ENCODE measurements at places on chromosomes 5 and 9.

GRCh38 chr5:107413754-107414153 lies 257.0 kb downstream of the EFNA5 start:
- DNase-seq: no peak

DNA sequence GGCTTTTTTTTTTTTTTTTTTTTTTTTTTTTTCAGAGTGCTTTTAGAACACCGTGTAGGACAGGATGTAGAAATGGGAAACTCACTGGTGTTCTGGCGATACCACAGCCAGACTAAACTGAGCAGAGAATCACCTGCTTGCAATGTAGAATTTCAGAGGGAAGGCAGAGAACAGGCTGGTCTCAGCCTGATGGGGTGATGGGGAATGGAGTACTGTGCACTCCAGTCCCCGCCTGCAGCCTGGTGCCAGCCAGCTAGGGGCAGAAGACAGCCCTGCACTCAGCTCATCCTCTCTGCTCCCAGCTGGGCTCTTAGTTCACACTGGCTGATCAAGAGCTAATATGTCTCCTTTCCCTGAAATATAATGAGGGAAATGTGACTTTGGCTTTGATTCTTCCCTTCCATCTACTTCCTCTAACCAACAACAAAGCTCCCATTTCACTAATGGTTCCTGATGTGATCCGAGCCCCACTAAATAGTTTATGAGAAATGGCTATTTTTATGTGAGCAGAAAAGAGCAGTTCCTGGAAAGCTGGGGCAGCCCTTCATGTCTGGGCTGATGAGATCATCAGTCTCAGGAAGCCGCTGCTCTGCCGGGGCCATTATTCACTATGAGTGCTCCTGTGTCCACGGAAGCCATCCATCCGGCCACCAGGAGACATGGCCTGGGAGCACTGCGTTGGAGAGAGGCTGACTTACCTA lies 209.7 kb downstream of the GADD45G start:
- DNase-seq: no peak

GRCh38 chr9:117258184-117258866 lies 156.5 kb downstream of the ASTN2 start:
- no peak for DNase-seq

GRCh38 chr9:4475301-4475700 lies 15.0 kb upstream of the SLC1A1 start:
- no peak for DNase-seq

GRCh38 chr5:17748941-17749340 lies 114.7 kb downstream of the TAF11L14 start:
- no peak for DNase-seq

DNA sequence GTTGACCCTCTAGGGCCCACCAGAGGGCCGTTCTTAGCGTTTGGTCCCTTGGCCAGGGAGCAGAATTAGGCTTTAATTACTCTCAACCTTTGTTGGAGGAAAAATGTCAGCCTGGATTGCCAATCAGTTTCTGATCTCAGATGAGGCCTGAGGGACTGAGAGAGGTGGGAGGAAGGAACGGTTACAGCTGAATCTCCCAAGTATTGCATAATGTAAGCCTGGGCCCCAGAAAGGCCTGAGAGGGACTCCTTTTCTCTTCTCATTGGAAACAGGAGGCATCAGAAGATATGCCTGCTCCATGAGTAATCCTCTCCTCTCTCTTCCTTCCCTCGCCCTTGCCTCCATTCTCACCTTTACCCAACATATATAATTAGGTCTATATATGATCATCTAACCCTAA lies 105.7 kb downstream of the INSYN2B start:
- no peak for DNase-seq

GRCh38 chr5:147621016-147621415 lies 111.1 kb upstream of the DPYSL3 start:
- no peak for DNase-seq

DNA sequence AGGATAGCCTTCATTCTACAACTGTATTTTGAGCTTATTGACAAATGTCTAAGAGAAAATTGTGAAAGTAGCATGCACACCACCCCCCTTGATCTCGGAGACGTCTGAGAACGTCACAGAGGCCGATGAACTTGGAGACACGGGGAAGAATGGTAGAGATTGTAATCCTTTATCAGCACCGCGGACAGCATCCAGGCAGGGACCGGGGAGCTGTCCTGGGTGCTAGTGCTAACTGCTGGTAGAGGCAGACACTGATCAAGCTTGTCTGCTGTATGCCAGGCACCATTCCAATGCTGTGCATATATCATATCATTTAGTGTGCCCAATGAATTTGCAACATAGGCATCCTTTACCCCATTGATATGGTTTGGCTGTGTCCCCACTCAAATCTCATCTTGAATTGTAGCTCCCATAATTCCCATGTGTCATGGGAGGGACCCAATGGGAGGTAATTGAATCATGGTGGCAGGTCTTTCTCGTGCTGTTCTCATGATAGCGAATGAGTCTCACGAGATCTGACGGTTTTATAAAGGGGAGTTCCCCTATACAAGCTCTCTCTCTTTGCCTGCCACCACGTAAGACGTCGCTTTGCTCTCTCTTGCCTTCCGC lies 98.8 kb downstream of the LHX2 start:
- peak; percentile 66 for DNase-seq

DNA sequence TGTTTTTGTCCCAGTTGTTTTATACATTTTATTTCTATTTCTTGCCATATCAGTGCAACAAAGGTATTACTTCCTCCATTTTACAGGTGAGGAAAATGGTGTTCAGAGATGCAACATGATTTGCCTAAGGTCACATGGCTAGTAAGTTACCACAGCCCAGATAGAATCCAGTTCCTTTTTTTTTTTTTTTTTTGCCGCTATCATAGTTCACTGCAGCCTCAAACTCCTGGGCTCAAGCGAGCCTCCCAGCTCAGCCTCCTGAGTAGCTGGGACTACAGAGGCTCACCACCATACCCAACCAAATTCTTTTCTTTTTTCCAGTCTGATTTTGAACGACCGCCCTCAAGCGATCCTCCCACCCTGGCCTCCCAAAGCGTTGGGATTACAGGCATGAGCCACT lies 480 bp upstream of the CCDC69 start:
- DNase-seq: no peak

- no peak for DNase-seq
These were observed 2.1 kb downstream of the GPR150 start for GRCh38 chr5:95621839-95622629.

DNA sequence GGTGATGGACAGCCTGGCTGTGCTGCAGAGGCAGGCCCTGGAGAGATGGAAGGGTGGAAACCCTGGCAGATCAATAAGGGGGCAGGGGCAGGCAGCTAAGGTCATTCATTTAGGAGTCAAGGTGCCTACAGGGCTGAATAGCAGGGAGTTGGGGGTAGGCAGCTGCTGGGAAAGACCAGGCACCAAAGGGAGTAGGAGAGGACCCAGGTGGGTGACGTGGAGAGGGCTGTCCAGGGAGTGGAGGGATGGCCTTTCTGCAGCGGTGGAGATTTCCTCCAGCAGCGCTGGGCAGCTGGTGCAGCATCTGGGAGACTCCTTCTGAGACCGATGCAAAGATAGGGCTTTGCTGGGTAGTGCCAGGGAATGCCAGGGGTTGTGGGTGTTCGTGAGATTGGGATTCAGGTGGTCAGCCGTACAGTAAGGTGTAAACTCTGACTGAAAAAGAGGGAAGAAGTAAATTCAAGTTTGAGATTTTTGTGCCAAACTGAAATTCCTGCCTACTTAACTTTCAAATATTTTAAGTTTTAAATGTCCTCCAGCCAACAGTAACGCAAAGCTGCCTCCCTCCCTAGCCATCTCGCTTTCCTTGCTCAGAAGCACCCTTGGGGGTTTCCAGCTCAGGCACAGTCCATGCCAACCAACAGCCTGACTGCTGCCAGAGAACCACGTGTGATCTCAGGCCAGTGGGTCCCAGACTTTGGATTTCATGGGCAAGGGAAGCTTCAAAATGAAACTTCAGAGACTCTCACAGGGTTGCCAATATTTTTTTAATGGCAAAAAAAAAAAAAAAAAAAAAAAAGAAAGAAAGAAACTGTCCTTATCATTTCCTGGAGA lies 18.6 kb upstream of the ANGPTL2 start:
- no peak for DNase-seq

GRCh38 chr9:5557606-5558587 lies 47.6 kb downstream of the PDCD1LG2 start:
- no peak for DNase-seq

- DNase-seq: no peak
These were observed 3.2 kb upstream of the FUBP3 start for GRCh38 chr9:130576176-130576575.

- peak; percentile 59 for DNase-seq
These were observed at the start of gene LHFPL2 for GRCh38 chr5:78648359-78649210. Gene LHFPL2 (minus strand): TSS chr5:78648772. CDS start chr5:78510213, 138,559 bp downstream.

DNA sequence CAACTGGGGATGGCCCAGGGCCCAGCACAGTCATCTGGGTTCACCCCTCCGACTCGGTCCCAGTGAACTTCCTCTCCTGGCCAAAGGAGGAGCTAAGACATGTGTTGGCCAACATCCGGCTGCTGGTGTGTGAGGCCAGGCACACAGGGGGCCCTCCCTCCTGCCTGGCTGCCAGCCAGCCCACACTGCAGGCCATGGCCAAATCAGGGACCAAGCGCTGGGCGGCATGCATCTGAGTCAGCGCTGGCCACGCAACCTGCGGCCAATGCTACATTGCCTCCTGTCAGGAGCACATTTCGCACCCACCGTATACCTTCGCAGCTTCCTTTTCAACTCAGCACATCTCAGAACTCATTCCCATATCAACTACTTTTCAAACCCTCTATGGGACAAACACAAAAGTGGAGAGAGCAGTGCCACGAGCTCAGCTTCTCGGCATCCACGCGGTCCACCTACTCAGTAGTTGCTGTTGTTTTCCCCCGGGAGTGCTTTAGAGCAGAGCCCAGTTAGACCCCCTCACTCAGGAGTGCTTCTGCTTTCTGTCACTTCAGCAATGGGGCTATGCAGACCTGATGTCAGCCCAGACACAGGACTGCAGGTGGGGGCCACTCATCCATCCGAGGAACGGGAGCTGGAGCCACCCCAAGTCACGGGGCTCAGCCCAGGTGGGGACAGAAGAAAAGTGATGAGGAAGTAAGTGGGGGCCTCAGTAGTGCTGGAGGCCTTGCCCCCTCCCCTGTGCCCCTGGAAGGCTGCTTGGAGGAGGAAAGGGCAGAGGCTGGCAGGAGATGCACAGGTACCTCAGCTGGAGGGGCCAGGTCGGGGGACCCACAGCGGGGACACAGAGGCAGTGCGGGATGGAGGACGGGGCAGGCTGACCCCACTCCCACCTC lies 13.9 kb downstream of the NINJ1 start:
- DNase-seq: peak; percentile 85

DNA sequence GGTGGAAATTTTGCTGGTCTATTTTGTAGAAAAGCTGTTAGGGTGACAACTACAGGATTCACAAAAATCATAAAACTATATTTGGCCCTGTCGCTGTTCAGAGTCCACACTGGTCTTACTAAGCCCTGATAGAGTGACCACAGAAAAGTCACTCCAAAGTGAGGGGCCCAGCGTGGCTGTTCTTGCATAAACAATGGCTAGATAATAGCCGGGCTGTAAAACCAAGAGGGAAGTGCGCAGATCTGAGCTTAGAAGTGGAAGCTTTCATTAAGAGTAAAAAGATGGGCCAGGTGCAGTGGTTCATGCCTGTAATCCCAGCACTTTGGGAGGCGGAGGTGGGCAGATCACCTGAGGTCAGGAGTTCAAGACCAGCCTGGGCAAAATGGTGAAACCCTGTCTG lies 15.5 kb upstream of the CTSL start:
- no peak for DNase-seq

DNA sequence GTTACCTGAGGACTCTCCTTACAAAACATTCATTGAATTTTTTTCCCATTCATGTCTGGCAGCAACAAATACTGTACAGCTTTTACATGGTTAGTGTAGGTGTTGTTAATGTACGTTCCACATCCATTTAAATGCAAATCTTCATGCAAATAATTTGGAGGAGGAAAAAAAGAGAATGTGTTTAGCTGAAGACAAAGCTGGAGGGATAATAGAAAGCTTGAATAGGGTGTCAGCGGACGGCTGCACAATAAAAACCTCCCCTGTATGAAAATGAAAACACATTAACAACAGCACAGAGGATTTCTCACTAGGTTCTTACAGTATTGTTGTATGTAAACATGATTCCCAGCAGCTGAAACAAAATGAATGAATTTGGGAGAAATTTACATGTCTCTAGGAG lies 231.5 kb downstream of the ZNF608 start:
- DNase-seq: no peak

GRCh38 chr5:41670854-41671479 lies 160.6 kb upstream of the PLCXD3 start:
- no peak for DNase-seq

GRCh38 chr9:127941062-127941960 lies 3.7 kb upstream of the DPM2 start:
- DNase-seq: no peak

- no peak for DNase-seq
These were observed 161.2 kb upstream of the PITX1 start for GRCh38 chr5:135195270-135195608.

DNA sequence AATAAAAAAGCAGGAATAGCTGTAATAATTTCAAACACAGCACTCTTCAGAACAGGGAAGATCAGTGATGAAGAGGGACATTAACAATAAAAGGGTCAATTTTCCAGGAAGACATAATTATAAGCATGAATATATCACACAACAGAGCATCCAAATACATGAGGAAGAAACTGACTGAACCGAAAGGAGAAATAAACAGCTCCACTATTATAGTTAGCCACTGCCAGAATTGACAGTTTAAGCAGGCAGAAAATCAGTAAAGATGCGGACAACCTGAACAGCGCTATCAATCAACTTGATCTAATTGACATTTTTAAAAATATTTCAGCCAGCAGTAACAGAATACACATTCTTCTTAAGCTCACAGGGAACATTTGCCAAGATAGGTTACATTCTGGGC lies 89.1 kb downstream of the MED10 start:
- no peak for DNase-seq

DNA sequence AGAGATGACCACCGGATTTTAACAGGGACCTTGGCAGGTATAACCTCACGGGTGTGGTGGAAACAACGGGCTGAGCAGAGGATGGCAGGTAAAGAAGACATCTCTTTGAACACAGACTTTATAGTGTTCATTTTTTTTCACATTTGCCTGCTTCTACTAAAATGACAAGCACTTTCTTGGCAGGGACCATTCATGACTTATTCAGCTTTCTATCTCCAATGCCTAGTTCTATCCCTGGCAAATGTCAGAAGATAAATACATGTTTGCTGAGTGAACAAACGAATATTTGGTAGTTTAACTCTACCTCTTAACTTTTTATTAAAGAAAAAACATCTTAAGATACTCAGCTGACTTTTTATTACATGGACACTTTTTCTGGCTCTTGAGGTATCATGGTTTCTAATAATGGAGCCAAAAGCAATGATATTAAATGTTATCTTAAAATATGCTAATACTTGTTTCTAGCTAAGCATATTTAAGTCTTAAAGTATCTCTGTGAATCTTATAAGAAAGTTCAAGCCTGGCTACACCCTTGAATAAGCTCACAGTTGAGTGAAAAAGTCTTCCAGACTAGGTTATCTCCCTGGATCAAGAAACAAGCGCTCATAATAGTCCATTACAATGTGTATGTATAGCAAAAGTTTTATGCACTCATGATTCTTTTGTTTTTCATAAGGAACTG lies 8.5 kb downstream of the ELL2 start:
- DNase-seq: no peak

Measured in PC-3 (cell line).